ENCODE measurements at places on chromosomes 11 and 22.

GRCh38 chr22:20280866-20281265 is 12.7 kb upstream of the RTN4R start:
- DNase-seq, result no peak

- no peak for DNase-seq
Observed at GRCh38 chr11:12592283-12592682, 81.9 kb upstream of the TEAD1 start.

DNA sequence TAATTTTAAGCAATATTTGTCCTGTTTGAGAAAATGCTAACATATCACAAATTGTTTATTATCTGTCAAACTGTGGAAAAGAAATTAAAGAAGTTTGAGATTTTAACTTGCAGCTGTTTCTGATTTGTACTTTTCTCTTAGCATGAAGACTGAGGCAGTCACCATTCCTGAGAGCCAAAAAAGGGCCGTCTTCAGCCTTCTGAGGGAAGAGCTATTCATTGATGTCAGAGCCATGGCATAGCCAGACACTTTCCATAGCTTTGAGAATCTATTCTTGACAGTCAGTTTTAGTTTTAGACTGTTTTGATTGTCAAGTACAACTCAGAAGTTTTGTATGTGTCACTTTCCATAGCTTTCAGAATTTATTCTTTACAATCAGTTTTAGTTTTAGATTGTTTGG is 32.1 kb downstream of the YAP1 start:
- no peak for DNase-seq

GRCh38 chr11:128195057-128195751 is 392.2 kb downstream of the ETS1 start:
- no peak for DNase-seq

GRCh38 chr22:20324139-20324516 is 4.3 kb upstream of the DGCR6L start:
- no peak for DNase-seq

DNA sequence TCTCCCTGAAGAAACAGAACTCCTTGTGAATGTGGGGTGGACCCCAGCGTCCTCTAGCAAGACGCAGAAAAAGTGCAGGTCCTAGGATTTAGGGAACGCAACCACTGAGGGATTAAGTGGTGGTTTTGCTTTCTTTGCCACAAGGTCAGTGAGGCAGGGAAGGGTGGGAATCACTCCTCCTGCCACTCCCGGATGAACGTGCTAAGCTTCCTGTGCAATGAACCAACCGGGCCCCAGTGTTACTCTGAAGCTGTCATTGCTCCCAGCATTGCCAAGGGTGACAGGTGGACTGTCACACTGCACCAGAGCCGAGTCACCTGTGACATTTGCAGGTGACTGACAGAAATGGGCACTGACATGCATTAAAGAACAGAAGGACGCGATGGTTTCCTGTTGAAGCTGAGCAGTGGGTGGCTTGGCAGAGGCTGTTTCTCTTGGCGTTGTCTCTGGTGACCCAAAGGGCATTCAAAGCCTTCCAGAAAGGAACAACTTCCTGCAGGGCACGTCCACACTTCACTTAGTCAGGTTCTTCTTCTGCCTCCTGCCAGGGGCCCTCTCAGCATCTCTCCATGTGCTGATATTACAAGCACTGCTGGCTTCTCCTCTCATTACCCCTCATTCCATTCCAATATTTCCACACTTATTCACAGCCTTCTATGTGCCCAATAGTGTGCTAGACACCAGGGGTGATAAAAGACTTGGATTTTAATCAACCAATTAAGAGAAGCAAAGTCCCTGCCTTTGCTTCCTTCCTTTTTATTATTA is 9.7 kb downstream of the KIRREL3 start:
- DNase-seq, result no peak

DNA sequence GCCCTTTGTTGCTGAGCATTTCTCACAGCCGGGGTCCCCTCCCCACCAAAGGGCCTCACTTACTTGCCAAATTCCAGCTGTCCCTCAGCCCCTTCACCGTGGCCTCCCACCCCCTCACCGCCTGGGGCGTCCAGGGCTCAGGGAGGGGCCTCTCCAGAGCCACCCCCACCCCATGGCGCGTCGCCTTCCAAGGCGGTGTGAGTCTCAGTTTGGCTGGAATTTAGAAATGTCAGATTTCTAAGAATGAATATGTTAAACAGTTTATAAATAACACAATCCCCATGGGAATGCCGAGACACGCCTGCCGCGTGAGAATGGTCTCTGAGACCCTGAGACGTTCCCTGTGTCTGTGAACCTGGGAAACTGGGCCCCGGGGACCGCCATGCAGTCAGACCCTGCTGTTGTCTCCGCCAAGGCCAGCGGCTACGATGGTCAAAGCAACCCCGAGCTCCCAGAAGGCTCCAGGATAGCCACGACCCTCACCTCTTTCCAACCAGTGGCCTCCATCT is 28.9 kb downstream of the CELSR1 start:
- DNase-seq, result no peak

GRCh38 chr22:35454416-35455054 is 54.6 kb downstream of the MCM5 start:
- no peak for DNase-seq

GRCh38 chr11:117058761-117059261 is 39.4 kb downstream of the SIK3 start:
- DNase-seq, result no peak
